ENCODE measurements at places on chromosomes 1 and 21.

GRCh38 chr1:205379056-205379455 lies 22.3 kb upstream of the KLHDC8A start:
- no peak for DNase-seq

DNA sequence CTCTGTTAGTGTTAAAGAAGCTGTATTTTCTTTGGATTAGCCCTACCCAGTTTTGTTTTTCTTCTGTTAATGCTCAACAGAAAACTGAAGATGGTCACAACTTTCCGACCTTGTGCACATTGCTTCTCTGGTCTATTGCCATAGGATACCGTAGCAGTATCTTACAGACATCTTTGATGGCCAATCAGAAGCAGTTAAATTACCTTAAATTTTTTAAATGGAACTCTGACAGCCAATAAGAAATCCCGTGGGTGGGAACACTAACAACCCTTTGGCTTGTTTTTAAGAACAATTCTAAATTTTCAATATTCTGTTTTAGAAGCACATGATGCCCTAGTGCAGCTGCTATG lies 17.2 kb downstream of the NFYC start:
- no peak for DNase-seq

DNA sequence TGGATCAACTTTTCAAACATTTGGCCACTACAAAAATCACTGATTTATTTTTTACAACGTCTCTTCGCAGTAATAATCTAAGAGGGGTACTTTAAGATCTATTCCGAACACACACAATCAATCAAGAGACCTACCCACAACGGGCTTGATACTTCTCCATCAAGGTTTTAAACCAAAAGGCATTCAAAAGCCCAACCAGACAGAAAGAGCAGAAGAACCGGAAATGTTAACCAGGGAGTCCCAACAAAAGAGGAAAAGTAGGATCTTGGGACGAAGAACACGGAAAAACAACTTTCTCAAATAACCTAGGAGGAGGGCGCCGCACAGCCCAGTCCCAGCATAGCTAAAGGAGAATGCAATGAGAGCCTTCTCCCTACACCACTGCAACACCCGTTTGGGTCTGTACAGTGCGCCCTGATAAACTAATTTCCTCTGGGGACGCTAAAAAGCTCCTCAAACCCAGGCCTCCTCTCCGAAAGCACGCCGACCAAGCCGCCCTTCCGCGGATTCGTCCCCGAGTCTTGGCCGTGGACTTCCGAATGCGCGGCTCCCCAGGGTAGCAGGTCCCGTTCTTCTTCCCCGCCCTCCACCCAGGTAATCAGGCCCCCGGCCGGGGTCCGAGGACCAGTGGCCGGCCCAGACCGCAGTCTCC lies 623 bp downstream of the RPL22 start:
- DNase-seq, result no peak

DNA sequence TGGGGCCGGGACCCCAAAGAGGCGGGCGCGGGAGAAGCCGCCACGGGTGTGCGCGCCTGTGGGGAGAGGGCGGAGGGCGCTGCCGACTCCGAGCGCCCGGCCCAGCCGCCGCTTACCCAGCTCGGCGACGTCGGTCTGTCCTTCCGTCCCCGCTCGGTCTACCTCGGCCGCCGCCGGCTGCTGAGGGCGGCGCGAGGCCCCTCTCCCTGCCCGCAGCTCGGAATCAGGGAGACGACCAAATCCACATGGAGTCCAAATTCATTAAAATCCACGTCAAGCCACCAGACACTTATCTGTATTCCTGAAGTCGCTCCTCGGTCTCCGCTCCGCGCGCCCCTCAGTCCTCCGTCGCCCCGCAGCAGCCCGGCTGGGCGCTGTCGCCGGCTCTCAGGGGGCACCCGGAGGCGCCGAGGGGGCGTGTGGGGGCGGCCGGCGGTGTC lies 637 bp downstream of the PLXNA2 start:
- DNase-seq, result peak; percentile 24

GRCh38 chr1:109241841-109242345 lies 7.4 kb upstream of the CELSR2 start:
- no peak for DNase-seq

GRCh38 chr1:208333676-208334075 lies 89.5 kb upstream of the PLXNA2 start:
- no peak for DNase-seq

DNA sequence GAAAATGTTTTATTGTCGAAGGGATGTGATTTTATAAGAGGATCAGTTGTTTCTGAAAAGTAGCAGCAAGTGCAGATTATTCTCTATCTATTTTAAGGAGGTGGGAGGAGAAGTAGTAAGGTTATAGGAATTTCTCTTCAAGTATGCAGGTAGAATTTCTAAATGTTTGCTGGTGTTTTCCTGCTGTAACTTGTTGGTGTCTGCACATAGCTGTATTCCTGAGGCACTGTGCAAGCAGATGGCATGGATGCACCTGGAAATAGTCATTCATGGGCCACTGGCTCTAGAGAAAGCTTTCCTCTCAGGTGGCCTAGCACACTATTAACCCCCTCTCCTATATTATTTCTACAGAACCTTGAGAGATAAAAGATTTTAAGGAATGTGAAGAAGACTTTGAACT lies 30.3 kb upstream of the PODN start:
- DNase-seq, result no peak

GRCh38 chr1:25617625-25618432 lies 1.2 kb downstream of the MAN1C1 start:
- DNase-seq, result peak; percentile 40

GRCh38 chr1:226216056-226216455 lies 7.4 kb upstream of the MIXL1 start:
- no peak for DNase-seq

- no peak for DNase-seq
Observed at GRCh38 chr1:113002297-113002696, 46.3 kb upstream of the SLC16A1 start.

DNA sequence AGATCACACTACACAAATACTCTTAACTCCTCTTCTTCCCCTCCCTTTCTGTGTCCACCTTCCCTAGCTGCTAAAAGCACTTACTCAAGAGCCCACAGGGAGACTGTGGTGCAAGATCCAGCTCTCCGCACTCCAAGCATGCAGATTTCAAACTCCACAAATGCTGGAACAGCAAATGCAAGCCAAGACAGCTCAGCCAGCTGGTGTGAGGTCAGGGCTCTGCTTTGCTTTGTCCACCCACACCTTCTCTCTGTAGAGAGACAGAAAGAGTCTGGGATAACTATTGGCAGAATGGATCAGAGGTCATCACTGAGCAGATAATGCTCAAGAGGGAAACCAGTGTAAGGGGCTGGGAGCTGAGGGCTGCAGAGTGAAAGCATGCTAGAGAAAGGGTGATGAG lies 45.2 kb upstream of the DPT start:
- DNase-seq, result no peak

DNA sequence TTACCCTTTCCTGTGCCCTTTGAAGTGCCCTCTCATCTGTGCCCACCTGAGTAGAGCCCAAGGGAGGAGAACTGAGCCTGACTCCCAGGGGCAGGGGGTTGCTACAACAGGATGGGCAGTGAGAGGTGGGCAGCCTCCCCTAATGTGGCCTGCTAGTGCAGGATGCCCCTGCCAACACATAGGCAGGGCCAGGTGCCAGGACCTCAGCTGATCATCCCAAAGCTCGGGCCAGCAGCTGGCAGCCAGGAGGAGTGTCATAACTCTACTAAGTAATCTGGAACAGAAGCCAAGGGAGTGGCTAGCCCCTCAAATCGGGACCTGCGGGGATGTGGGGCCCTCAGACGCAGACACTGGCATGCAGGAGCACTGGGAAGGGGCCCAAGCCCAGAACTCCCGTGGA lies 208.8 kb upstream of the RAB4A start:
- DNase-seq, result no peak

DNA sequence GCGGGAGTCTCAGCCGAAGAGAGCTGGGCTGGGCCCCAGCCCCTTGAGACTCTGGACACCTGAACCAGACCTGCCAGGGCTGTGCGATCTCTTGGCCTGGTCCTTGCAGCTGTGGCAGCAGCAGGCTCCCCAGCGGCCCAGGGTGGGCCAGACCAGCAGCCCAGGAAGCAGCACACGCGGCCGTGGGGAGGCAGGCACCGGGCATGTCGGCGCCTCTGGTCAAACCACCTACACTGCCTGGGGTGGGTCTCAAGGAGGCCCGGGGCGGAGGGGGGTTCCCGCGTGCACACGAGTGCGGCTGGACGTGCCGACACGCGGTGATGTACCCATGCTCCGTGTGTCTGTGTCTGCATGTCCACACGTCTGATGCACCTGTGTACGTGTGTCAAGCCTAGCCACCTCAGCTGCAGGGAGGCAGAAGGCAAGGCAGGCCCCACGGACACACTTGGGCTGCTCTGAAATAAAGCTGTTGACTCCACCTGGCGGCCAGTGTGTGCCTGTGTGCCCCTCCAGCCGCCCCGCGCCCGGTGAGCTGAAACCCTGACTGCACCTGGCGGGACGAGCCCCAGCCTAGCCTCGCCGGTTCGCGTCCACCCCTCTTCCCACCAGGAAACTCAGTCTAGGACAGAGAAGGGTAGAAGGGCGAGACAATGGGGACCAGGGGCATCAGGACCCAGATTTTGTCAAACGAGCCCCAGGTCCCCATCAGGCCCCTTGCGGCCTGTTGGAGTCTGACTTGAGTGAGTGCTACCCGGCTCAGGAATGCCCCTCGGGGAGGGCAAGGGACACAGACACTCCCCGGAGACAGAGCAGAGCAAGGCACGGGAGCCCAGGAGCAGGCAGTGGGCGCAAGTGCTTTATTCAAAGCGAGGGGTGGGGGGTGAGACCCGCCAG lies 11.6 kb downstream of the SCNN1D start:
- DNase-seq, result peak; percentile 37

GRCh38 chr1:47756411-47756810 lies 240.8 kb downstream of the TRABD2B start:
- DNase-seq, result no peak

DNA sequence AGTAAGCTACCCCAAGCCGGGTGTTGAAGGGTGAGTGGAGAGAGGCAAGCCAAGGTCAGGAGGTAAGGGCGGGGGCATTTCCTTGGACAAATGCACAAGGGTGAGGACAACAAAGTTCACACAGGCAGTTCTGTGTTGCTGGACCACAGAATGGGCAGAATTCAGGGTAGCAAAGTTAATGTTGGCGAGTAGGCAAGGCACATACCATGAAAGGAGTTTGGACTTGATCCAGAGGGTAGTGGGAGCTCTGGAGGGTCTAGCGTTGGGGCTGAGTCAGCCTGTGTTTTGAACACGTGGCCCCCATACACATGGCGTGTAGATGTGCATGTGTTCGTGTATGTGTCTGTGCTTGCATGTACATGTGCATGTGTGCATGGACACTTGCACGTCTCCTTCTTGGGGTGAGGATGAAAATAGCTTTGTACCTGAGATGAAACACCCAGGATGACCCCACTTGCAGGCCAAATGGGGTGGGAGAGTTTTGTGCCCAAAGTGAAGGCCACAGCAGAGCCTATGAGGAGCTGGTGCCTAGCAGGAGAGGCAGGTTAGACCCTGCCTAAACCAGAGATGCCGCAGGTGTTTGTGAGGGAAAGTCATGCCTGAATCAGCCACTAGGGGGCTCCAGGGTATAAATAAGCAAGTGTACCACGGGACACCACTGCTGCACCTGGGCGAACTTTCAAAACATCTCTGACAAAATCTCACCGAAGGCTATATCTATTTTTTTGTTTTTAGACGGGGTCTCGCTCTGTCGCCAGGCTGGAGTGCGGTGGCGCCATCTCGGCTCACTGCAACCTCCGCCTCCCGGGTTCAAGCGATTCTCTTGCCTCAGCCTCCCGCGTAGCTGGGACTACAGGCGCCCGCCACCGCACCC lies 21.8 kb downstream of the SLC27A3 start:
- DNase-seq, result peak; percentile 79

- DNase-seq, result peak; percentile 43
Observed at GRCh38 chr1:154760469-154760933, 109.6 kb downstream of the KCNN3 start.

DNA sequence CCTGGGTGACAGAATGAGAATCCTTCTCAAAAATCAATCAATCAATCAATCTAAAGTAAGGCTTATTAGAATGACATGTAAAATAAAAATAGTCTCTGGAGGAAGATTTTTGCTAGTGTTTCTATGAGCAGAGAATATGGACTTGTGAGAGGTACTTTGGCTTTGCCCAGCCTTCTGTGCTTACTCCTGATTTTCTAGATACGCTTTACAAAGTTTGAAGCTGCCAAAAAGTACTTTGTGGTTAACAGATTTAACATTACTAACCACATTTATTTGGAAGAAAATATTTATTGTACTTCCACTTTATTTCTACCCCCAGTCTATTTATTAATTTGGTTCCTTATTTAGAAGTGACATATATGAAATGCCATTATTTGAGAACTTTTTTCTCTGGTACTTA lies 41.0 kb downstream of the CEP350 start:
- DNase-seq, result no peak

DNA sequence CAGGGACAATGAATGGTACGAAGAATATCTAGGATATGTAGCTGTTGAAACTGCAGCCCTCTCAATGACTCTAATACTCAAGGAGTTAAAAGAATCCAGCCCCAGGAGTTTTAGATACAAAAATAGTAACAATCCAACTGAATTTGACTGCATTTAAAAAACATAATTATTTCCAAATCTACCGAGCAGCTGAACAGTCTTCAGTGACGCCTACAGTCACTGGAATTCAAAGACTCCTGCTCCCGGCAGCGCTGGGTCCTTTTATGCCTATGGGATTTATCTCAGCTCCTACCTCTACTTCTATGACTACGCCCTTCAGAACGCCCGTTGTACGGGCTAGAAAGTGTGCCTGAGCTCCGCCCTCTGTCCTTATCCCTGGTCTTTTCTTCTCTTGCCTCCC lies 55.7 kb downstream of the WARS2 start:
- no peak for DNase-seq

Measured in suppressor macrophage treated with lipopolysaccharide for 4 hours (primary cell).